ENCODE measurements at places on chromosomes 3 and 15. TPM values are rescaled to one million over a fixed set of nuclear protein-coding genes. Genes with fewer than 3 reads are reported as not detected.

- DNase-seq = no peak
Measured at GRCh38 chr3:71112576-71112975, 471.0 kb downstream of the FOXP1 start.

GRCh38 chr3:29430558-29430971 is 149.7 kb downstream of the RBMS3 start:
- no peak for DNase-seq

The PLSCR2 gene
- total RNA-seq = not detected

DNA sequence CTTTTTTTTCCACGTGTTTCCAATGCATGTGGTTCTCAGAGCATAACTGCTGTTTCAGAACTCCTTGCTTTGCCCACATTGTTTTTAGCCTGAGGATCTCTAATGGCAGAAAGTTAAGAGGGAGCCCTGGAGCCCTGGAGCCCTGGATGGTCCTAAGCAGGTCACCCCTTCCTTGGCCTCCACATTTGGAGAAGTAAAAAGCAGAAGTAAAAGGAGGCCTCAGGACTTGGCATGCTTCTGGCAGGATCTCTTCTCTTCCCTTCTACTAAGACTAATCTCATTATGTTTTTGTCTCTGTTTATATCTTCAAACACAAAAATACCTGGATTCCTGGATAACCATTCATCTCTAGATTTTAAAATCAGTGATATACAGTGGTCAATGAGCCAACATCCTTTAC is 50.1 kb downstream of the P2RY1 start:
- DNase-seq = no peak

GRCh38 chr15:56524915-56525314 is 60.0 kb upstream of the MNS1 start:
- DNase-seq = no peak

The INSYN1 gene
- total RNA-seq = not detected

- DNase-seq = no peak
Measured at GRCh38 chr15:100947760-100948429, 28.7 kb downstream of the LRRK1 start.

The CMTM8 gene
- 5.0 TPM for total RNA-seq

The POMGNT2 gene
- total RNA-seq = 12.1 TPM

- no peak for DNase-seq
Measured at GRCh38 chr3:165827883-165828282, 9.3 kb downstream of the BCHE start.

GRCh38 chr15:44243141-44243540 is 45.4 kb upstream of the GOLM2 start:
- no peak for DNase-seq

- DNase-seq = no peak
Measured at GRCh38 chr3:134464064-134464688, 21.6 kb downstream of the ANAPC13 start.

DNA sequence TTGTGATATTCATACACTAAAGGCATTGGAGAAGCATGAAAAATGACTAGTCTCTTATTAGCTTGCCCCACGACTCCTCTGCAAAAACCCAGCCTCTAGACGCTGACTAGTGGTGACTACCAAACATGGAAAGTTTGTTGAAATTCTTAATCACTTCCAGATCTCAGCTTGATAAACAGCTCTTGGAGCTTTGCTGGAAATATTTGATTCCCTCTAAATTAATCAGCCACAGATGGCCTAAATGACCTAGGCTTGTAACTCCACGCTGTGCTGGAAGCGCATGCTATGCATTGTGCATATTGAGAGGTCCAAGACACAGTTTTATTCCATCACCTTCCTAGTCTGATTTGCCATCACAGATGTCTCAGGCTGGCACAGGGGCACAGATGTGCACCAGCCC is 244.7 kb upstream of the ST8SIA2 start:
- DNase-seq = no peak

- no peak for DNase-seq
Measured at GRCh38 chr3:188365184-188365583, 211.2 kb downstream of the LPP start.

DNA sequence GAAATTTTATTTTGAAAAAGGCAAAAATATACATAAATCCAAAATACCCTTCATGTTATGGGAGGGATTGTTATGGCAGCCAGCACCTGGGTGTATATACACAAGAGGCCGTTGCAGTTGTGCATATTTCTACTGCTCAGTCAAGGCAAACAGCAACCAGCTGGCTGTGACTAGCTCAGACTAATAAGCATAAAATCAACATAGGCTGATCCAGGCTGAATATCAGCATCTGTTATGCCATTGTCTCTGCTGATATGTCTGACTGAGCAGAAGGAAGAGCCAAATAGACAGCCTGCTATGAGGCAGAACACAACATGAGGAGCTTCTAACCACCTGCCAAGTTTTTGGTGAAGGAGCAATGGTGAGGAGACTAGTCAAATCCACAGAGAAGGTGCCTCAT is 457.5 kb upstream of the ALCAM start:
- no peak for DNase-seq

GRCh38 chr3:131349946-131350347 is 31.6 kb upstream of the NUDT16 start:
- no peak for DNase-seq

The CHRM5 gene
- not detected for total RNA-seq

DNA sequence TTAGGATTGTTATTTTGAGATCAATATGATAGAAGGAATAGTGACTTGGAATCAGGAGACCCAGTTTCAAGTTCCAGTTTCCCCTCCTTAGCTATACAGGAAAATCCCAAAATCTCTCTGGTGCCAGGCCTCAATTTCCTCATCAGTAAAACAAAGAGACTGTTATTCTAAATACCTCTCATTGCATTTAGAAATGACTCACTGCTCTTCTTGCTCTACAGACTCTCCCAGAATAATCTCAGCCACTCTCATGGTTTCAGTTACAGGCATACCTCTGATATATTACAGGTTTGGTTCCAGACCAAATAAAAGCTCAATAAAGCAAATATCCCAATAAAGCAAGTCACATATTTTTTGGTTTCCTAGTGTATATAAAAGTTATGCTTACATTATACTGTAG is 28.3 kb downstream of the IMPG2 start:
- no peak for DNase-seq

- DNase-seq = no peak
Measured at GRCh38 chr3:114634635-114635034, 340.8 kb downstream of the TIGIT start.

The FEZF2 gene
- not detected for total RNA-seq

- DNase-seq = no peak
Measured at GRCh38 chr15:38486936-38487335, 33.0 kb downstream of the FAM98B start.

The RSL24D1 gene
- total RNA-seq = 181 TPM

DNA sequence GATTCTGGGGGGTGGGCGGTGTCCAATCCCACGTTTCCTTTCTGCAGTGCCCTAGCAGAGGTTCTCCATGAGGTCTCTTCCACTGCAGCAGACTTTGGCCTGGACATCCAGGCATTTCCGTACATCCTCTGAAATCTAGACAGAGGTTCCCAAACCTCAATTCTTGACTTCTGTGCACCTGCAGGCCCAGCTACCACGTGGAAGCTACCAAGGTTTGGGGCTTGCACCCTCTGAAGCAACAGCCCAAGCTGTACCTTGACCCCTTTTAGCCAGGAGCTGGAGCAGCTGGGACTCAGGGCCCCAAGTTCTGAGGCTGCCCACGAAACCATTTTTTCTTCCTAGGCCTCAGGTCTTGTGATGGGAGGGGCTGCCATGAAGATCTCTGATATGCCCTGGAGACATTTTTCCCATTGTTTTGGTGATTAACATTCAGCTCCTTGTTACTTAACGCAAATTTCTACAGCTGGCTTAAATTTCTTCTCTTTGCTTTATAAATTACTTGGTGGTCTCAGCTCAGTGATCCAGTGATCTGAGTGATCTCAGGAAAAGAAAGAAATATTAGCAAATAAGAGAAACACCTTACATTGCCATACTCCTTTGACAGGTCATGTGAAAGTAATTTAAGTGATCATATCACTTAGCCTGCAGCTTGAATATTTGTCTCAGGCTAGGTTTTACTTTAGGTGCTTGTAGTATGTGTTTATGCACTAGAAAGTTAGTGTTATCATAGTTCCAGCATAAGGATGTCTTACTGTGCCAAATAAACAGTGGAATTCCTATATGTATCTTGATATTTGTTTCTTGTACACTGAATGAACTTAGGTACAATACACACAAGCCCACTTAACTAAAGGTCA is 3.0 kb downstream of the SNAP23 start:
- DNase-seq = no peak

- no peak for DNase-seq
Measured at GRCh38 chr3:6779140-6779539, 81.8 kb upstream of the GRM7 start.

DNA sequence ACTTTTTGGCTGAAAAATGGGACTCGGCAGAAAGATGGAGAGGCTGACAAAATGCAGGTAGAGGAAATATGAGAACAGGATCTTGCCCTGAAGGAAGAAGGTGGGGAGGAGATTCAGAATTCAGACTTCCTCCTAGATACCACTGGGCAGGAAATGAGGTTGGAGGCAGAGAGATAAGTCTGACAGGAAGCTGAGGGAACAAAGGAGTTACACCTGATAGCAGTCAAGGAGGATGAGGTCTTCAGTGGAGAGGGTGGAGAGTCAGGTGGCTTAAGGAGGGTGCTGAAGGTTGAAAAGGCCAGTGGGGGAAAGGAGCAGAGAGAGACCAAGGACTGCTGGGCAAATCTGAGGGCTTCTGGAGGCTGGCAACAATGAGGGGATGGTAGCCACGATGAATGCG is 56.8 kb downstream of the CCR4 start:
- DNase-seq = no peak

GRCh38 chr3:154536751-154537150 is 106.8 kb upstream of the GPR149 start:
- DNase-seq = no peak

DNA sequence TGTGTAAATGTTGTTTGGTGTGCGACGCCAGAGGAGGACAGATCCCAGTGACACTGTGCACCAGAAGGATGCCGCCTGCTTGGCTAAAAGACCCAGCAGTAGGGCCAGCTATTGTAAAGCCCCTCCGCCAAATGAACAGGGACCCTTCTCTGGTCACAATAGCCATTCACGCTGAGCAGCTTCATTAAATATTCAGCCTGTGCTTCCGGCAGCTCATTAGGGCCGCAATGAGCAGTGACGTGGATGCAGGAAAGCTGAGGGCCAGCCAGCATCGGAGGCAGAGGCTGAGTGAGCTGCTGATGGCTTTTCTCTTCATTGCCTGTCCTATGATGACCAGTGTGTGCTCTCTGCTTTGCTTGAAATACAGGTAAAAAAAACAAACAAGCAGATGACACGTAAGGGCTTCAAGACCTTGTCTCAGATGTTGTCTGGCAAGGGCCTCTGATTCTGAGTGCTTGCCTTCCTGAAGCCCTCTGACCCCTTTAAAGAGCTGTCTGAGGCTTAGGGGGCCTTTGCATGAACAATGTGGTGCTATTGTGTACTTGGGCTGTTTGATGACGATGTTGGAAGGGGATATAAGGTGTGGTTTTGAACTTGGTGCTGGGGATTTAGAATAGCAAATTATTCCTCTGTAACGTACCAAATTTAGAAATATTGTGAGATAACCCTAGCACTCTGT is 130.4 kb downstream of the FEZF2 start:
- no peak for DNase-seq

The IMPG2 gene
- 0.12 TPM for total RNA-seq

The PAK6 gene
- 0.35 TPM for total RNA-seq

- no peak for DNase-seq
Measured at GRCh38 chr3:171774521-171774920, 35.8 kb downstream of the PLD1 start.

DNA sequence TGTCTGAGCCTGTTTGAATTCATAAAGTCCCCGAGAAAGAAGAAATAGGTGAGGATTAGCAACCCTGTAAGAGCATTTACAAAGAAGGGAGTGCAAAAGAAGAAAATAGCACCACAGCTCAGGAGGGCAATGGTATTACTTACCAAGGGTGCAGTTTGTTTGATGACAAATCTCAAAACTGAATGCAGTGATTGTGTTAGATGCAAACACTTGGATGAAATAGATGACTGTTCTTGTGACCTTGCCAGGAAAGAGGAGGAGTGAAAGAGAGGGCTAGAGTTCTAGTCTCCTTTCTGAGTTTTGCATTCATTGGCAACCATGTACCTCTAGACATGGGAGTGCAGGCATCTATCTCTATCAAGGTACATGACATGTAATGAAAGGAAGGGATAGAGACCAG is 1030.8 kb upstream of the CFAP20DC start:
- no peak for DNase-seq

The SCAP gene
- total RNA-seq = 58.4 TPM

GRCh38 chr3:160685144-160685766 is 8.3 kb downstream of the ARL14 start:
- DNase-seq = no peak

DNA sequence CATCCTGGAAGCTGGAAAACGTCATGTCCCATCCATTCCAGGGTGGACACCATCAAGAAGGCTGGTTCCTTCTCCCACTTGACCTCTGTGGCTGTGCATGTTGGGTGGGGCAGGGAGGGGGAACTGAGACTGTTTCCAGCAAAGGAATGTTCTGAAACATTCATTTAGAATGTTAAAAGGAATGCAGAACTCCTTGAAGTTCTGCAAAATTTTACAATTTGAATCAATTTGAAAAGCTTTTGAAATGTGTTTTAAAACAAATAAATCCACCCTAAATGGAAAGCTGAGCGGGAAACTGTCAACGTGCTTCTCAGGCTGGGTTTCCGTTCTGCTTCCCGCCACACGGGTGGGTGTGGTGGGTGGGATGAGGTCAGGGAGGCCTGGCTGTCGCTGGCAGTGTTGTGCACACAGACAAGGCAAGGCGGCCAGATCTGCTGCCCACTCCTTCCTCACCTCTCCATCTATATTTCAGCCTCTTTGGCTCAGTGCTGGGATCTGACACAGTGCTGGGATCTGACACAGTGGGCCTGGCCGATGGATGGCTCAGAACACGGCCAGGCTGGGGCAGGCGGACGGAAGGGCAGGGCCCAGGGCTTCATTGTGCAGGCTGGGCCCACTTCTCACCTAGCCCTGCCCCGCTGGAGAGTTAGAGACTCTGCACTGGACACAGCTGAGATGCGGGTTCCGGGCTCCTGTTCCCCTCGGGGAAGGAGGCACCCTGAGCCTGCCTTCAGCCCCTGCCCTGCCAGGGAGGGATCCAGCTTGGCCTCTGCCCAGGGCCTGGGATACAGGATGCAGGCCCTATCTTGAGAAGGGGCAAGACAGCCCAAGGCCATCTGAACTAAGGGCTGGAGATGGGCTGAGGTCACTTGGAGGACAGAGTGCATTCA is 110.4 kb downstream of the TMEM266 start:
- no peak for DNase-seq

The SLC12A8 gene
- total RNA-seq = 1.9 TPM

The ITPKA gene
- 1.3 TPM for total RNA-seq

The EFHB gene
- total RNA-seq = 0.50 TPM

- DNase-seq = no peak
Measured at GRCh38 chr3:149493315-149494021, 19.0 kb downstream of the TM4SF4 start.

- DNase-seq = no peak
Measured at GRCh38 chr15:42604894-42605744, 29.7 kb downstream of the STARD9 start.
